ENCODE measurements at places on chromosomes 11 and 22.

- DNase-seq, result no peak
Measured at GRCh38 chr11:120151536-120151935, 13.6 kb upstream of the TRIM29 start.

- DNase-seq, result no peak
Measured at GRCh38 chr11:114821621-114822412, 143.5 kb downstream of the NXPE2 start.

- DNase-seq, result peak; percentile 65
Measured at GRCh38 chr11:62324731-62325556, 12.3 kb upstream of the ASRGL1 start.

GRCh38 chr11:10307022-10307399 is 2.1 kb downstream of the ADM start:
- no peak for DNase-seq

DNA sequence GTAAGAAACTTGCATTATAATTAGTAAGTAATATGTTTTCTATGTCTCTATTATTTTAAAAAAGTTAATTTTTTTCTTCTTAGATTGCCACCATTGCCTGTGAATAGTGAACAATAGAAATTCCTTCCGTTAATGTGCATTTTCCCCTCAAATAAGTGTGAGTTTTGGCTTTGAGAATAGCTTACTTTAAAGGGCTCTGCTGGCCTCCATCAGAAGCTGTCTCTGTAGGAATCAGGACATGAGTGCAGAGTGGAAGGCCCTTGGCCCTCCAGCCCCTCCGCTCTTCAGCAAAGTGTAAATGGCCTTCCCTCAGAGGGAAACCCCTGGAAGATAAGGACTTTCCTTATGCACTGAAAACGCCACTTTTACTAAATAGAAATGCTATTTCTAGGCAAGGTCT is 24.1 kb upstream of the ADORA2A start:
- DNase-seq, result no peak

DNA sequence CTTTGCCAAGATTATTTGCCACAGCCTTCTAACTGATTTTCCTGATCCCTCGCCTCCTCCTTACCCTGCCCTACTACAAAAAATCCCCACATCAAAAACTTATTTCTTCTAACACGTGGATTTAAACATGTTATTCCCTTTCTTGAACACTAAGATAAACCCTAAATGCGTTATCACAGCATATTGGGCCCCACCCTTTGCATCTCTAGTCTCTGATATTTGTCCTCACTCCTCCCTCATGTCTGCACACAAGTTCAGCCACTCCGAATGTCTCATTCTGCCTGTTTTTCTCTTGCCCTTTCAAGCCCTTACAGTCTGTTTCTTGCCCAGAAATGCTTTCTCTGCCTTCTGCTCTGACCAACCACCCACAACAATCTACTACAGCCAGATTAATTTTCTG is 10.6 kb upstream of the ACER3 start:
- no peak for DNase-seq

DNA sequence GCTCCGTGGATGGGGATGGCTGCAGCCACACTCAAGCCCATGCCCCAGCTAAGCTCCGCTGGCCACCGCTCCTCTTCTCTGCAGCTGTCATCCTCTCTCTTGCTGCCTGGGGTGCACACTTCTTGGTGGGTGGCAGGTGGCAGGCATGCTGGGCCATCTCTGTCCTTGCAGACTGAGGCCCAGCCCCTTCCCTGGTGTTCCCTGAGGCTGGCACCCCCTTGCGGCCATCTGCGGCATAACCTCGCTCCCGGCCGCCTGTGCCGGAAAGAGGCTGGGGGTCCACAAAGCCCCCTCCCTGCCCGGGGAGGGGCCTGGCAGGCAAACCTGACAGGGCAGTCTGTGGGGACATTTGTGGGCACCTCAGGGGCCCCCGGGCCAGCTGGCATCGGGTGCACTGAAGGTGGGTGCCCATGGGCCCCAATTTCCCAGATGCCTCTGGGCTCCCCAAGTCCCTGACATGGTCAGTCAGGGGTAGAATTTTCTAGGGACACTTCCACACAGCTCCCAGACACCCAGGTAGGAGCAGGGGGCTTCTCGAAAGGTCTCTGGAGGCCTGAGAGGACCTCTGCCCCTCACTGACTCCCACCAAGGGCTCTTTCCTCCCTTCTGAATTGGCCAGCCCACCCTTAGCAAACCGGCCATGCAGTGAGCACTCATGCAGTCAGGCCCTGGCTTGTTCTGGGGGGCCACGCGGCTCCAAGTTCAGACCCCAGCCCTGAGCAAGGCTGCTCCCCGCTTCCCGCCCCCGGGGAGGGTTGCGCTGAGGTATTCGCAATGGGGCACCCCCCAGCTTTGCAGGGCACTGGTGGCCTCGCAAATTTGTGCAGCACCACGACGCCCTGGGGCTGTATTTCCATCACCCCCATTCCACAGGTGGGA is 23.5 kb upstream of the TH start:
- peak; percentile 66 for DNase-seq

DNA sequence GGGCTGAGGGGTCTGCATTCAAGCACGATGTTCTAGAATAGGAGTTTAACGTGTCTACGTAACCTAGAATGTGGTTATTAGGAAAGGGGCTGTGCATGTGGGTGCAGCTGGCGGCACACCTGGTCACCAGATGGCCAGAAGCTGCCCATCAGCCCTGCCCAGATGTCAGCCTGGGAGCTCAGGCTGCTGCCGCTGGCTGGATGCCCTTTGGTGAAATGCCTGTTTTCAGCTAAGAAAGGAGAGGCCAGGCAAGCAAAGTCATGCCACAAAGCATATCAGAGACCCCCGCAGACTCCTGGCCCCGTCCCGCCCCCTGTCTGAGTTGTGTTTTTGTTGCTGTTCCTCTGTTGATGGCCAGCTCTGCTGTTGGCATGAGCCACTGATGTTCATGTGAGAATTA is 11.3 kb upstream of the ADORA2A start:
- no peak for DNase-seq

DNA sequence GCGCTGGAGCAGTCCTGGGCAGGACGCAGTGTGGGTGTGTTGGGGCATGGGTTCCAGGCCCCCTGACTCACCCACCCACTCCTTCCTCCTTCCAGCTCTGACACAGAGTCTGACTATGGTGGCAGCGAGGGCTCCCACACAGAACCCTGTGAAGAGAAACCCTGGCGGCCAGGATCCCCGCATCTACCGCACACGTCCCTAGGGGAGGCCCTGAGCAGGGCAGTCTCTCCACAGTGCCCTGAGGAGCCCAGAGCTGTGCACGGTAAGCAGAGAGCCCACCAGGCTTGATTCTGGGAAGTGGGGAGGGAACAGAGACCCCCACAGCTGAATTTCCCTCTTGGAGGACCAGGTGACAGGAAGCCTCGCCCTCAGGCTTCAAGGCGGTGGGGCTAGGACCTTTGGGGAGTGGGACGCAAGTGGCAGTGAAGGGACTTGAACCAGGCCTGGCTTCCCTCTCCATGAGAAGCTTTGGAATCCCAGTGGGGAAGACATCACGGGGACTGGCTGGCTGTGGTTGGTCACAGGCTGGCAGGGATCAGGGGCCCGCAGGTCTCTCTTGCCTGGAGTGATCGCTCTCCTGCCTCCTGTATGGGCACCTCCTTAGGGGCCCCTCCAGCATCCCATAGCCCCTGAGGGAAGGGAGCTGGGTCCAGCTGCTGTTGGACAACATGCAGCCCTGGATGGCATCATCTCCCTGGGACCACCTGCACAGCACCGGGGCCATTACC is 96.4 kb upstream of the PARVA start:
- DNase-seq, result peak; percentile 32

DNA sequence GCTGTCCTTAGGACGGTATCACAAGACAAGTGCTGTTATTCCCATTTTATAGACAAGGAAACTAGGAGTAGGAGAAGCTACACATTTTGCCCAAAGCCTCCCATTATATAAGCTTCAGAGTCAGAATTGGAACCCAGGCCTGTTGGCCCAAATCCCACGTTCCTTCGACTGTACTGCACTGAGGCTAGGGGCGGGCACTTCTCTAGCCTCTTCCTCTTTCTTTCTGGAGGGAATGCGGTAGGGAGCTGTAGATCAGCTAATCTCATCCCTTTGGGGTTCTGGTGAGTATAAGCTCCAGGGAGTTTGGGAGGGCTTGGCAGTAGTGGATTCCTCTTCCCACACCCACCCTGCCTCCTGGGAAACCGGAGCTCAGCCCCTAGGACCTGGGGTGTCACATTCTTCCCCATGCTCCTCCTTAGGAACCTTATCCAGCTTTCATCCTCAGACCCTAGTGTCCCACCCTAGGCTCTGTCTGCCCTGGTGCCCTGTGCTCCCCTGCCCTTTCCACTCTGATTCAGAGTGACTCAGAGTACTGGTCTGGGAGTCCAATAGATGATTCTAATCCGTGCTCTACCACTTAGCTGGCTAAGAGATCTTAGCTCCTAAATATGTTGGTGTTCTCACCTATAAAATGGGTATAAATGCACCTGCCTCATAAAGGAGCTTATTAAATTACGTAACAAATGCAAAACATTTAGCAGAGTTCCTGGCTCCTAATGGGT is 29.3 kb downstream of the PHLDB1 start:
- DNase-seq, result no peak

DNA sequence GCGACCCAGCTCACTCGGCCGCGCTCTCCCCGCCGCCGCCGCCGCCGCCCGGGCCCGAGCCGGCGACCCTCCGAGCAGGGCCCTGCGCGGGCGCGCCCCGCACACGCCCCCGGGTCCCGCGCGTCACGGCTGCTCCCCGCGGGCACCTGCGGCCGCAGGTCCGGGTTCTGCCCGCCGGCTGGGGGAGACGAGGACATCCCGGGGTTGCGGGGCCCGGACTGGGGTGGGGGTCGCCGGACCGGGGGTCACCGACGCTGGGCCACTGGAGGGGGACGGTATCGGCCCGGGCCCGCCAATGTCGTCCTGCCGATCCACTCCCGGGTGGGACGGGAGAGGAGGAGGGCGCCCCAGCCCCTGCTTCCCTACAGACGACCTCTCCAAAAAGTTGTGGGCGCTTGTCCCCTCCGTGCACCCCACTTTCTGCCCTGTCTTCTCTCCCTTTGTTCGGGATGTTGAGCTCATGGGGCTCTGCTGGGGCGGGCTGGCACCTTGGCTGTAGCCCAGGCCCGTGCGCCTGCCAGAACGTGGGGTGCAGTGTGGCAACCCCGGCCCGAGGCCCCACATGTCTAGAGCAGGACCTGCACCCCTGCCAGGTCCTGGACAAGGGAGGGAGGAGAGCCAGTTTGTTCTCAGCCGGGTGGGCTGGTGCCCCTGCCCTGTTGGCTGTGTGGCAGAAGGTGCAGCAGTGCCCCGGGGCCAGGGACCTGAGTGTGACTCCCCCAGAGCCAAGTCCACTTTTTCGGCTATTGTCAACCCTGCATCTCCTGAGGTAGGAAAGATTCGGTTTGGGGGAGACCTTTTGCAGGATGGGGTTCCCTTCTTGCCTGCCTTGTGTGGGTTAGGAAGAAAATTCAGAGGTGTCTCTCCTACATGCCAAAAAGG is 40.2 kb upstream of the CELSR1 start:
- peak; percentile 23 for DNase-seq

DNA sequence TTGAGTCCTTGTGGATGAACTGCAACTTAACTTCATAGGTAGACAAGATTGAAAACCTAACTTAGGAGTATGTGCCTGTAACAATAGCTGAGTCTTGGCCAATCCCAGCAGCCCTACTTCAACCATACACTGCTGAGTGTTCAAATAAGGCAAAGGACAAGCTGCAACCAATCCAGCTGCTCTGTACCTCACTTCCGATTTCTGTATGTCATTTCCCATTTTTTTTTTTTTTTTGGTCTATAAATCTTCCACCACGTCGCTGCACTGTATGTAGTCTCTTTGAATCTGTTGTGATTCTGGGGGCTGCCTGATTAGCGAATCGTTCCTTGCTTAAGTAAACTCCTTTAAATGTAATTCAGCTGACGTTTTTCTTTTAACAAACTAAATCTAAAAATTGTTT is 35.4 kb upstream of the FLI1 start:
- no peak for DNase-seq

GRCh38 chr11:124756033-124756752 is 4.1 kb upstream of the VSIG2 start:
- DNase-seq, result no peak

DNA sequence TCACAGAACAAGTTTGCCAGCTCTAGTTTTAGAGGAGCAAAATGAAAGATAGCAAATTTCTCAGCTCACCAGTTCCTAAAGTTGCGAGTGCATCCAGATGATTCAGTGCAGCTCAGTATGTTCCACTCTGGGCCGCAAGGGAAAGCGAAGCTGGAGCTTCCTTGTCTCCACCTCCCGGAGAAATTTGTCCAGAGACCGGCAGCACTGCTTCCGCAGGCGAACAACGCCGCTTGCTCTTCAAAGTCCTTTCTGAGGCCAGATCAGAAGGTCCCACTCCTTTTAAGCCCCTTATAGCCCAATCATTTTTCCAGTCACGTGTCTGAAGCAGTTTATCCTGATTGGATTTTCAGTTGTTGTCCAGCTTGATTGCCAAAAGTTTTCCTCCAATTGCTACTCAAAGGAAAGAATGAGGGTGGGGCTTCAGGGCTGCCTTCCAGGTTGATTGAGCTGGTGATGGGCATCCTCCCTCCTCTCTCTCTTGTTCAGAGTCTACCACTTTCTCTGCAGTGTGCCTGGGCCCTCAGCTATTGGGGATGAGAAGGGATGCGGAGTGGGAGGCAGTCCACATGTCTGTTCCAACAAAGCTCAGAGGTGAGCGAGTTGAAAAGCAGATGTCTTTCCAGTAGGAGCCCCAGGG is at the start of gene ZNF280A:
Gene ZNF280A (minus strand): TSS at position 251 of the 637 bp plus-strand sequence. CDS start 4,640 bp downstream, outside the sequence.
- no peak for DNase-seq

GRCh38 chr11:46951864-46952263 is 15.3 kb downstream of the CSTPP1 start:
- DNase-seq, result no peak

GRCh38 chr22:48880749-48881148 is 946.9 kb downstream of the BRD1 start:
- no peak for DNase-seq

GRCh38 chr11:10762185-10762584 is 11.1 kb downstream of the CTR9 start:
- DNase-seq, result no peak

GRCh38 chr11:102868339-102868738 is 6.4 kb downstream of the MMP12 start:
- no peak for DNase-seq

DNA sequence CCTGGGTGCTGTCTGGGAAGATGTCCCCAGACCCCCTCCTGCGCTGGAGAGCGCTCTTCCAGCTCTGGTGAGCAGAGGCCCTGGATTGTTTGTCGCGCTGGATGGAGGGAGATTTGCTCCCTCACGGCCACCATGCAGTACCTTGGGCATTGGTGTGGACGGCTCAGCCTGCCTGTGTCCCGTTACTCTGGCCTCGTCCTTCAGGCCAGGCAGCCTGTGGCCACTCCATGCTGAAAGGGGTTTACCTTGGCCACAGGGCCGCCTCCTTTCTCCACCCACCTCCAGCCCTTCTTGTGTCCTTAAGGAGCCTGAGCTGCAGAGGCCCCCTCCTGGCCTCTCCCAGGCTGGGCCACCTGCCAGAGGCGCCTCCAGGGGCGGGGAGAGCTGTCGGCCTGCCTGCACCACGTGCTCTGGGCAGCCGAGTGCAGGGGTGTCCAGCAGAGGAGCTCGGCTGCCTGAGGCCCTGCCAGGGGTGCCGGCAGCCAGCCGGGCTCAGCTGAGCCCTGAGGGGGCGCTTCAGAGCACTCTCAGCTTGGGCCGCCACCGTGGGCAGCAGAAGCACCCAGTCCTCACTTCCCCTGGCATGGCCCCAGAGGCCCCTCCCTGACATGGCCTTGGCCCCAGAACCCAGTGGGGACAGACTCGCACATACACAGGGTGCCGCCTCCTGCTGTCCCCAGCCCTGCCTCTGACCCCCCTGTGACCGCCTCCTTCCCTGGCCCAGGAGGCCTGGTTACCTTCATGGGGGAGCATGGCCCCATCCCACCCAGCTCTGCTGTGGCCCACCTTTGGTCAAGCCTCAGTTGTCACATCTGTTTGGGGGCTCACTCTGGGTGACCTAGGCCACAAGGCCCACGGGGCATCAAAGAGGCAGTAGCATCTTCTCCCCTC is 3.4 kb downstream of the CCND1 start:
- DNase-seq, result no peak

GRCh38 chr11:69378303-69379141 is 84.6 kb downstream of the MYEOV start:
- DNase-seq, result no peak

Measured in activated CD4-positive, alpha-beta T cell treated with anti-CD3 and anti-CD28 coated beads, Interleukin-2, amount 50 U/mL, for 48 hours (primary cell).